ENCODE measurements at places on chromosomes 12 and 14. TPM values are rescaled to one million over a fixed set of nuclear protein-coding genes. Genes with fewer than 3 reads are reported as not detected.

The KRT79 gene
- not detected for total RNA-seq

The FBXO33 gene
- total RNA-seq: 59.1 TPM

The PLEKHD1 gene
- 0.99 TPM for total RNA-seq

The KRT71 gene
- total RNA-seq: not detected

The RPL10L gene
- not detected for total RNA-seq

The RHOJ gene
- not detected for total RNA-seq

The PUS7L gene
- 10.7 TPM for total RNA-seq

The TSPAN19 gene
- not detected for total RNA-seq

The KRT85 gene
- total RNA-seq: not detected

The MSI1 gene
- not detected for total RNA-seq

The KCNK10 gene
- not detected for total RNA-seq

The GLT1D1 gene
- 1.2 TPM for total RNA-seq

The CMA1 gene
- not detected for total RNA-seq

The AMDHD1 gene
- total RNA-seq: 1.1 TPM

The NRIP2 gene
- total RNA-seq: not detected

- no peak for DNase-seq
- peaks cover 51% of the 10 kb centered on the region for H3K27me3 ChIP-seq
- H3K4me3 ChIP-seq: no peak overlapping the region
- no peak overlapping the region for H3K27ac ChIP-seq
- H3K4me1 ChIP-seq: no peaks in the 10 kb centered on the region
Measured at GRCh38 chr12:71447691-71448132, 8.1 kb downstream of the LGR5 start.

DNA sequence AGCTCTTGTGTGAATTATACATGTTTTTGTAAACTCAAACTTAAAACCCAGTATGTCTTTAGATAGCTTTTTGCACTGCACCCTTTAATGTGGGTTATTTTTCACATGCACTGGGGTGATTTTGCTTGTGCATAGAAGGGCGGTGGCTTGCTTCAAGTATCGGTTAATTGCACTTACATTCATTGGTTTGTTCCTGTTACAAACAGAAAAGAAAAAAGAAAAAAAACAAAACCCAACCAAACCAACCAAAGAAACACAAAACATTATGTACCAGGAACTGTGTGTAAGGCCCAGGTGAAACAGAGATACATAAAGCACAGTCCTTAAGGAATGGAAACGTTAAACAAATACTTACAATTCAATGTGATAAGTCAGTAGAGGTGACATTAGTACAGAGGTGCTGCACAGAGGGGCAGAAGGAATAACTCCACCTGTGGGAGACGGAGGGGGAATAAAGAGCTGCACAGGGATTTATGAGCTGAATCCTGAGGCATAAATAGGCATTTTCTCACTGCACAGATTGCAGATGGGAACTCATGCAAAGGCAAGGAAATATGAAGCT lies 151.4 kb downstream of the KTN1 start:
- no peak for DNase-seq
- H3K27ac ChIP-seq: peak overlapping the region; percentile 27
- peaks cover 10% of the 10 kb centered on the region for H3K27me3 ChIP-seq
- H3K4me3 ChIP-seq: peak overlapping the region; percentile 58
- H3K4me1 ChIP-seq: peaks cover 10% of the 10 kb centered on the region
- H3K36me3 ChIP-seq: no peaks in the 10 kb centered on the region

DNA sequence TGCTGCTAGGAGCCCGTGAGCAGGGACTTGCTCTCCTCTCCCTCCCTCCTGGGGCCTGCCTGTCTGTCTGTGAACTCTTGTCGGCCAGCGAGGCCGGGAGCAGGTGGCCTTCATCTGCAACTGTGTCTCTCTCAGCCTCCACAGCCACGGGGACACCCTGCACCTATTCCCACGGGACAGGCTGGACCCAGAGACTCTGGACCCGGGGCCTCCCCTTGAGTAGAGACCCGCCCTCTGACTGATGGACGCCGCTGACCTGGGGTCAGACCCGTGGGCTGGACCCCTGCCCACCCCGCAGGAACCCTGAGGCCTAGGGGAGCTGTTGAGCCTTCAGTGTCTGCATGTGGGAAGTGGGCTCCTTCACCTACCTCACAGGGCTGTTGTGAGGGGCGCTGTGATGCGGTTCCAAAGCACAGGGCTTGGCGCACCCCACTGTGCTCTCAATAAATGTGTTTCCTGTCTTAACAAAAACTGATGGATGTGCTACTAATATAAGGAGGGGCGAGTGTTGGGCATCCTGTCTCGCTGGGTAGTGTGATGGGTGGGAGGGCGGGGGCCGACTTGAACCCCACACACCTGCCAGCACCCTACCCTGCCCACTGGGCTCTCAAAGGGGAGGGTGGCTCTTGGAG lies 34.8 kb downstream of the MEG3 start:
- no peak overlapping the region for H3K4me3 ChIP-seq
- H3K27ac ChIP-seq: no peak overlapping the region
- peaks cover 2% of the 10 kb centered on the region for H3K36me3 ChIP-seq
- H3K27me3 ChIP-seq: peaks cover 26% of the 10 kb centered on the region

GRCh38 chr14:51585055-51585454 lies 66.7 kb upstream of the FRMD6 start:
- no peak overlapping the region for H3K27ac ChIP-seq
- peaks cover 44% of the 10 kb centered on the region for H3K27me3 ChIP-seq
- no peak for DNase-seq
- no peaks in the 10 kb centered on the region for H3K4me1 ChIP-seq
- no peaks in the 10 kb centered on the region for H3K36me3 ChIP-seq

GRCh38 chr14:92874962-92875661 lies 47.8 kb upstream of the CHGA start:
- peaks cover 37% of the 10 kb centered on the region for H3K27me3 ChIP-seq
- no peak overlapping the region for H3K4me3 ChIP-seq
- peaks cover 3% of the 10 kb centered on the region for H3K36me3 ChIP-seq

DNA sequence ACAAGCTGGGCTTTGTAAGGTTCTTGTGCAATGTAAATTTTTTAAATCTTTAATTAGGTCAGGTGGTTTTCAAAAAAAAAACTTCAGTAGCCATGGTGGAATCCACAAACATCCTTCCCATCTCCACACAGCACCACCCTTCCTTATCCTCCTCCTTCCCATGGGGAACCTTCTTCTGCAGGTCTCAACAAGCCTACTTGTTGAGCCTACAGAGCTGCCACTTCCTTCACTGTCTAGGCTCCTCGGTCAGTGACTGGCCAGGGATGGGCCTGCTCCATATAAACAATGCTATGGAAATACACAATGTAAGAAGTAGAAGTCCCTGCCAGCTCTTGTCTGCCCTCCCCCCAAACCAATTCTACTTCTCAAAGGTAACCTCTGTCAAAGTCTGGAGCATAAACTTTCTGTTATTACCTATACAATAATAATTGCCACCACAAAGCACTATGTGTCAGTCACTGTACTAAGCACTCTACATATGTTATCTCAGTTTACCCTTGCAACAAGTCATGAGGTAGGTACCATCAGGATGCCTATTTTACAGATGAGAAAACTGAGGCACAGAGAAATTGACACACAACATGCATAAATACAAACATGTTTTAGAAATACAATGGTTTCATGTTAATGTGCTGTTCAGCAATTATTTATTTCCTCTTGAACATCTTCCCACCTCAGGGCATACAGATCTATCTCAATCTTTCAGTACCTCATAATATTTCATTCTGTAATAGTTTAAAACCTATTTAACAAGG lies 17.4 kb downstream of the LIMA1 start:
- no peak overlapping the region for H3K4me3 ChIP-seq
- DNase-seq: no peak
- H3K27me3 ChIP-seq: no peaks in the 10 kb centered on the region
- no peaks in the 10 kb centered on the region for H3K4me1 ChIP-seq
- H3K36me3 ChIP-seq: no peaks in the 10 kb centered on the region

- no peaks in the 10 kb centered on the region for H3K36me3 ChIP-seq
- H3K4me1 ChIP-seq: no peaks in the 10 kb centered on the region
- H3K27me3 ChIP-seq: peaks cover 10% of the 10 kb centered on the region
- DNase-seq: no peak
- H3K4me3 ChIP-seq: no peak overlapping the region
- H3K27ac ChIP-seq: no peak overlapping the region
Measured at GRCh38 chr12:117884161-117884560, 84.6 kb downstream of the KSR2 start.

GRCh38 chr14:104282332-104283196 lies 144.2 kb downstream of the KIF26A start:
- H3K36me3 ChIP-seq: peaks cover 3% of the 10 kb centered on the region
- H3K4me3 ChIP-seq: no peak overlapping the region
- no peak overlapping the region for H3K27ac ChIP-seq
- DNase-seq: no peak
- H3K4me1 ChIP-seq: peaks cover 2% of the 10 kb centered on the region
- H3K27me3 ChIP-seq: peaks cover 35% of the 10 kb centered on the region

DNA sequence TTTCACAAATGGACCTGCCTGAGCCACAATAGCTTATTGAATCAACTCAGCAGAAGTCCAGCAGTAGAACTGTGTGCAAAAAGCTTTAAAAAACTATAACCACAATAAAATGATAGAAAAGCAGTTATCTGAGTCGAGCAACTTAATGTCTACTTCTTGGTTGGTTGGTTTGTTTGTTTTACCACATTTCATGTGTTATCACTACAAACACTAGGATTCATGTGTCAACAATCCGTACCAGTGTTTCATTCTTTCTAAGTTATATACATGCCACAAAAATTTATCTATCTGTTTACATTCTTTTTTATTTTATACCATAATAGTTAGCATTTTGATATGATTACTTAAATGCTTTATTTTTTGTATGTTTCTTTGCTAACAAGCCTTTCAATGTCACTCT lies 339.0 kb downstream of the KCNH5 start:
- H3K27me3 ChIP-seq: no peaks in the 10 kb centered on the region
- no peak overlapping the region for H3K4me3 ChIP-seq
- no peak for DNase-seq
- H3K36me3 ChIP-seq: no peaks in the 10 kb centered on the region
- H3K4me1 ChIP-seq: no peaks in the 10 kb centered on the region

DNA sequence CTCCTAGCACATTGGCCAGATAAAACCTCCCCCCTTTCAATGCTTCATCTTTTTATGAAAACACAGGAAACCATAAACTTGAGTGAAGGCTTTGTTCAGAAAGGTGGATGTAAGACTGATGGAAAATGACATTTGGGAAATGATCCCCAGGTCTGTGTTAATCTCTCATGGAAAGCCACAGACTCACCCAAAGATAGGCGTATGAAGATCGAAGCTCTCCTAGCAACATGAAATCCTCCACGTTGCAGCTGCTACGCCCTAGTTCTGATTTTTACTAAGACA lies 63.4 kb upstream of the PTGR2 start:
- peak overlapping the region; percentile 93 for H3K27ac ChIP-seq
- no peaks in the 10 kb centered on the region for H3K27me3 ChIP-seq
- no peaks in the 10 kb centered on the region for H3K36me3 ChIP-seq
- peaks cover 52% of the 10 kb centered on the region for H3K4me1 ChIP-seq
- DNase-seq: no peak

- no peak overlapping the region for H3K27ac ChIP-seq
- H3K36me3 ChIP-seq: peaks cover 5% of the 10 kb centered on the region
- H3K4me3 ChIP-seq: peak overlapping the region; percentile 33
- peaks cover 8% of the 10 kb centered on the region for H3K4me1 ChIP-seq
Measured at GRCh38 chr14:66056268-66056907, 429.8 kb upstream of the CCDC196 start.

- H3K27me3 ChIP-seq: peaks cover 11% of the 10 kb centered on the region
- H3K4me1 ChIP-seq: peaks cover 2% of the 10 kb centered on the region
- DNase-seq: no peak
Measured at GRCh38 chr14:49553106-49553505, 33.1 kb downstream of the RPS29 start.

GRCh38 chr14:96380735-96381134 lies 11.2 kb upstream of the AK7 start:
- H3K36me3 ChIP-seq: no peaks in the 10 kb centered on the region
- no peak for DNase-seq
- H3K27ac ChIP-seq: no peak overlapping the region
- no peak overlapping the region for H3K4me3 ChIP-seq
- no peaks in the 10 kb centered on the region for H3K27me3 ChIP-seq

- no peak for DNase-seq
- peaks cover 4% of the 10 kb centered on the region for H3K36me3 ChIP-seq
- peaks cover 3% of the 10 kb centered on the region for H3K4me1 ChIP-seq
- peaks cover 39% of the 10 kb centered on the region for H3K27me3 ChIP-seq
Measured at GRCh38 chr14:51789596-51789995, 70.8 kb upstream of the GNG2 start.

All from T-helper 17 cell (primary cell).